ENCODE measurements at places on chromosomes 1 and 21.

- DNase-seq: no peak
Measured at GRCh38 chr1:172326136-172326535, 94.3 kb upstream of the C1orf105 start.

GRCh38 chr1:8831340-8831739 is 13.9 kb upstream of the RERE start:
- no peak for DNase-seq

GRCh38 chr1:201771466-201771865 is 57.5 kb upstream of the IPO9 start:
- no peak for DNase-seq

GRCh38 chr1:180170546-180171151 is 16.0 kb downstream of the QSOX1 start:
- no peak for DNase-seq

GRCh38 chr1:155591770-155592169 is 18.2 kb upstream of the MSTO1 start:
- DNase-seq: no peak

DNA sequence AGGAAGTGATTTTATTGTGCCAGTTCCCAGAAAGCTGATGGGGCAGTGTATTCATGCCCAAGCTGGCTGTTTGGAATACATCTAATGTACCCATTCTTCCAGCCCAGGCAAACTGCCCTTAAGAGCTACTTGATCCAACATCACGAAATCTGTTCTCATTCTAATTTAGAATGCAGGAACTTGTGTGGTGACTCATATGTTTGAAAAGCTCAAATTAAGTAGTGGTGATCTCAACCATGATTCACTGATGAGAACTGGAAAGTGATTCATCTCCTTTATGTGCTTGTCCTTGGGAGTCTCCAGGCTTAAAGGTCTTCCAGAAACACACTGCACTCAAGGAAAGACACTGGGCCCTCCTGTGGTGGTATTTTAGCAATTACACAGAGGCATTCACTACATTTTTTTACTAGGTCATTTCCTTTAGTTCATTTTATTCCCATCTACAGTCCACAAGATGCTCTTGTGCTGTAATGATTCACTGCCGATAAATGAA is 65.4 kb downstream of the RPE65 start:
- DNase-seq: peak; percentile 41

DNA sequence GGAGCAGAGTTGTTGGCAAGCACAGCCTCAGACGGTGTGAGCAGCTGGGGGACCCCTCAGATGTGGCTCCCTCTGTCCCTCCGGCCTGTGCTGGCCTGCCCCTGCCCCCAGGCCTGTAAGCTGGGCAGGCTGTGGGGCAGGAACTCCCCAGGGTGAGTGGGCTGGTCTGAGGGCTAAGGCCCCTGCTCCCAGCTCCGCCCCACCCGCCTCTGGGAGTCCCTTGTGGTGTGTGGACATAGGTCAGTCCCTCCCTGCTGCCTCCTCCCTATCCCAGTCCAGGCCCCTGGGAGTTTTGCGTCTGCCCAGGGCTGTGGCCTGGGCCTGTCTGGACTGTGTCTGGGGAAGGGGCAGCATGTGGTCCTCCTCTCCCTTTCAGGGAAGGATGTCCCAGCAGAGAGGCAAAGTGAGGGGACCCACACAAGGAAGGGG is 3.6 kb upstream of the VWA1 start:
- DNase-seq: no peak

DNA sequence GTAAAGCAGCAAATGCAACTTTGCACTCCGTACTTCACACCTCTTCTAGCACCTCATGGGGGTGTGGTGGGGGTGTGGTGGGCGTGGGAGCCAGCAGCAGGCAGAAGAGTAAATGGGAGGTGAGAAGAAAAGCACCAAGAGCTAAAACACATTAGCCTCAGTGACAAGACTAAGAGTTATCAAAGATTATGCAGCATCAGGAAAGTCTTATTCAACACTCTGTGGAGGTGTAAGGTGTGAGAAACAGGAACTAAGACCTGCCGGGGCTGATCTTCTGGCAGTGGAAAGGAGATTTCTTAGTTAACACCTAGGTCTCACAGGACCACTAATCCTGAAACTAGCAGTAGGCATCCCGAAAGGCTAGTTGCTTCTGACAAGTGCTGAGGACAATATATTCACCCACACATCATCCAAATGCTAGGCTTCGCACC is 9.9 kb downstream of the TGFBR3 start:
- no peak for DNase-seq

DNA sequence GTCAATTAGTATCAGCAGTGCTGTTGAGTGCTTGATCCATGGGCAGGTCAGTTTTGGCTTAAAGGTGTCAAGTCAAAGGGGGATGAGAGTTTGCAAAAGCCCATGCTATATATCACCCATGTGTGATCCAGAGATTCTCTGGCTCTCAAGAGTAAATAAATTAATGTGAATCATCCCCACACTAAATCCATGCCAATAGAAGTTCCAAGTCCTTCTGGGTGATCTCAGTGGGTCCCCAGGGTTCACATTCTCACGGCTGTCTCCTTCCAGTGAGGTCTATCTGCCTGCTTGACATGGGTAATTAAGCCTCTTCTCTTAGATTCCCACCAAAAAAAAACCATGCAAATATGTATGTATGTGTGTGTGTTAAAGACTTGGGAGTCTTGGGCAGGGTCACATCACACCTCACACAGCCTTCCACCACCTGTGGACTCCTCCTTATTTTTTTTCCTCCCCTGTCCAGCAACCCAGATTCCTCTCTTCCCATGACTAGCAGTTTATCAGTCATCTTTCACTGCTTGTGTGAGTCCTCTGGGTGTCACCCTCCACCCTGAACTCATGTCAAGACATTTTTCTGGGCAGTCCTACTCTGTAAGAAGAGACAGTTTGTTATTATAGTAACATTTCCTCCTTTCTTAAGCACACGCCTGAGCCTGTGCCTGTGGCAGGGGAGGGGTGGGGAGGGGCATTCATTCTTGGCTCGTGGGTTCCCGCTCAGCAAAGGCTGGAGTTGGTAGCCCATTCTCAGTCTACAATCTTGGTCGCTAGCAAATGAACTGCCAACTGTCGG is 14.3 kb upstream of the S100A11 start:
- no peak for DNase-seq

DNA sequence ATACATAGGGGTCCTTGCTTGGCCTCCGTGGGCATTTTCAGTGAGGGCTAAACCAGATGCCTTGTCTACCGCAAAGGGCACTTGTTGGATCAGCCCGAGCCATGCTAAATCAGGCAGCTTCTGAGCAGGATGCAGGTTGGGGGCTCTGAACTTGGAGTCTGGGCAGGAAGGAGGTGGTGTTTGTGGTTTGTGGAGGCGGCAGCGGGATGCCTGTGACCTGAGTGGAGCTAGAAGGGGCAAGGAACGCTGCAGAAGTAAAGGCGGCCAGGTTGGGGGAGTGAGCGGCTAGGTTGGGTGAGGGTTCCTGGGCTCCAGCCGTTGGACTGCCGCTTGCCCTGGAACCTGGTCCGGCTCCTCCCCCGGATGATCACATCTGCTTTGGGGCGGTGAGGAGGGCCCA is 183.9 kb downstream of the CAMTA1 start:
- no peak for DNase-seq

GRCh38 chr1:64478594-64479470 is 8.9 kb downstream of the CACHD1 start:
- DNase-seq: no peak

DNA sequence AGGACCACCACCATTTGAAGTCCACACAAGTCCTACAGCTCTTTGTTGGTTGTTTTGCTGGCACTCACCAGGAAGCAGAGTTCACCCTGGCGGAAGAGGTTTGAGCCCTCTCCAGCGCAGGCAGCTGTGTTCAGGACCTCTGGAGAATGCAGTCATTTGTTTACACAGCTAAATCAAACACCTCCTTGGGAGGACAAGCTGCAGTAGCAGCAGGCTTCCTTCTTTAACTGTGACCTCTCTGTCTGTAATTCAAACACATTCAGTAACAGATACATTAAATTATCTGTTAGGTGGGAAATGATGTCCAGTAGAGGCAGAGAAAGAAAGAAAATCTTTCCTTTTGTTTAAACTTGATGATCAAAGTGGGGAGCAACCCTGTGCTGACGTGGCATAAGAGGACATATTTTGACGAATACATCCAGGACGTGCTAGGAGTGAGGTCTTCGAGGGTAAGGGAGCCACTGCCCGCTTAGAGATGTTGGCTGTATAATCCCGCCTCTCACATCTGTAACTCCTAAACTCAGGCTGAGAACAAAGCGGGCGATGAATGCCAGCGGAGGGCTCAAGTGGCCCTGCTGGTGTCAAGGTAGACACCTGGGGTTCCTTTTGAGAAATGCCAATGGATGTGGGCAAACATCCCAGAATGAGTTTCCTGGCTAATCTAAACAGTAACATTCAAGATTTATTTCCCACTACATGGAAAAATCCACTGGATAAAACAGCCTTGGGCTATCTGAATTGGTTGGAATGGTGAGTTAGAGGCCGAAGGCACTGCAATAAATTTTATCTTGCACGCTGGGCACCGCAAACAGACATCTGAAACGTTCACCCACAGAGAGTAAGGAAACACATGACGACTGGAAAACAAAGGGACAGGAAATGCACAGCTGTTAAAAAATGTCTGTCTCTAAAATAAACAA is 51.7 kb downstream of the ABCA4 start:
- DNase-seq: no peak

GRCh38 chr1:117826119-117826518 is 103.3 kb downstream of the GDAP2 start:
- no peak for DNase-seq

- DNase-seq: no peak
Measured at GRCh38 chr1:229726061-229726460, 100.0 kb downstream of the URB2 start.

DNA sequence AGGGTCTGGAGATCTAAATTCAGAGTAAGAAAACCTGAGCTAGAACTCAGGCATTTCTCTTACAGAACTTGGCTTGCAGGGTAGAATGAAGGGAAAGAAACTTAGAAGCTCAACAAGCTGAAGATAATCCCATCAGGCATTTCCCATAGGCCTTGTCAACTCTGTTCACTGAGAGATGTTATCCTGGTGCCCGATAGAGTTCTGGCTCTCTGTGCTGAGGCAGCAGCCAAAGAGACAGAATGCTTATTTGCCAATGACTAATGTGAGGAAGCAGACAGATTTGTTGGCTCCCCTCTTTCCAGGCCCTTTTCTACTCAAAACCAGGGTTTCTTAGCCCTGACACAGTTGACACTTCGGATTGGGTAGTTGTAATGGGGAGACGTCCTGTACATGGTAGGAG is 22.3 kb upstream of the TRIM45 start:
- no peak for DNase-seq

DNA sequence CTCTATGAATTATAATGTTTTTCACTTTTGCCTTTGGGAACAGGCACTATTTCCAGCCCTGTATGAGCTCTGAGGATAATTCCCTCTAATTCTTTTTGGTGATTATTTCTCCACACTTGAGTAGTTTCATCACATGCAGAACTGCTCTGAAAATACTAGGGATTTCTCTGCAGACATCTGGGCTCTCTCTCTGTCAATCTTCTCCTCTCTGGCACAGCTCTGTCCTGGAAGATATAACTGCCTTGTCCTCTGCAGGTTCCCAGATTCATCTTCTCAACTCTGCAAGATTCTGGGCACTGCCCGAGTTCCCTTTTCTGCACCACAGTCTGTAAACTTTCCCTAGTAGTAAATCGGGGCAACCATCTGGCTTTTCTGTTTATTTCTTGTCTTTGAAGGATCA is 131.3 kb upstream of the FMN2 start:
- DNase-seq: no peak

DNA sequence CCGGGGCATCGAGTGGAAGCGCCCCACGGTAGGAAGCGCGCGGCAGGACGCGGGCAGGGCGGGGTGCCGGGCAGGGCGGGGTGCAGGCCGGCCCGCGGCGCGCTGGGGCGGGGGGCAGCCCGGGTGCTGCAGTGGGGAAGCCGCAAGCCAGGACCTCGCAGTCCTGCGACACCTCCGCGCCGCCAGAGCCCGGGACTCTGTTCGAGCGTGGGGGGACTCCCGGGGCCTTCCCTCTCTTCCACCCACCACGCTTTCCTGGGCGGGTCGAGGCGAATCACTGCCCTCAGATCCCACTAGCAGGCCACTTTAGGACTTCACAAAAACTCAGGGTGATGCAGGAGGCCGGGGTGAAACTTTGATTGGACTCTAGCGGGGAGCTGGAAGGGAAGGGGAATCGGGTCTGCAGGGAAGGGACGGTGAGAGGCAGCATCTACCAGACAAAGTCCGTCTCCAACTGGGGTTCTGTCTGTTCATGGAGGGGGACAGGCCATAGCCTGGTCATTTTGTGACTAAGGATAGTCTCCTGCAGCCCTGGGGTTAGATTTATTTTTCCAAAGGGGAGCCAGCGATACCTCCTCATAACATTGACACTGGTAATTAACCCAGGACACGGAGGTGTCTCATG is 623 bp downstream of the CAPN2 start:
- DNase-seq: peak; percentile 48

DNA sequence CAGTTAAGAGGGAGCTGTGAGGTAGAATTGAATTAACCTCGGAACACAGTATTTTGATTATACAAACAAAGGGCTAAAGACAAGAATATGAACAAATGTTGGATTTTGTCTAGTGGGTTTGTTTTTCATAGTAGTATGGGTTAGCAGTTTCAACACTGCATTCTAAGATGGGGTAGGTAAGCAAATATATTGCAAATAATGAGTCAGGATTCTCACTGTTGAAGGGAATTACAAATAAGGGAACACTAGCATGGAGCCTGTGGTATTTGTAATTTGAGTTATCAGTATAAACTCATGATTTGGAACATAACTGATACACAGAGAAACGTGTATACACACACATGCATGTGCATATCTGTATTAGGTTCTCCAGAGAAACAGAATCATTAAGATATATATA is 44.5 kb downstream of the CD55 start:
- DNase-seq: no peak

GRCh38 chr1:168821434-168821833 is 92.4 kb upstream of the DPT start:
- DNase-seq: no peak

DNA sequence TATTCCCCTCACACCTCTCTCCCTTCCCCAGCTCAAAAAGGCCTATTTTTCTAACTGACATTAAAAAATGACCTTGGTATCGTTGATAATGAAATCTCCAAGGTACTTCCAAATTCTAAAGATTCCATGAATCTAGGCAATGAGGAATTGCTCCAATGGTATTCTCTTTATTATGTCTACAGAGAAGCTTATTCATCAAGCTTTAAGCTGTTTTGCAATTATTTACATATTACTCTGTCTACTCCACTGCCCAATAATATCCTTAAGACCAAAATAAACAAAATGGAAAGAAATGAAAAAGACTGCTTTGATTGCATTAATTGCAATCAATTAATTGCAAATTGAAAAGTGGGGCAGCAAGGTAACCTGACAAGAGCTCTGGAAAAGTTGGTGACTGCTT is 7.9 kb downstream of the PLPP3 start:
- no peak for DNase-seq

All from nucleus accumbens (tissue), 56 donors.